ENCODE measurements at places on chromosomes 16 and 17.

DNA sequence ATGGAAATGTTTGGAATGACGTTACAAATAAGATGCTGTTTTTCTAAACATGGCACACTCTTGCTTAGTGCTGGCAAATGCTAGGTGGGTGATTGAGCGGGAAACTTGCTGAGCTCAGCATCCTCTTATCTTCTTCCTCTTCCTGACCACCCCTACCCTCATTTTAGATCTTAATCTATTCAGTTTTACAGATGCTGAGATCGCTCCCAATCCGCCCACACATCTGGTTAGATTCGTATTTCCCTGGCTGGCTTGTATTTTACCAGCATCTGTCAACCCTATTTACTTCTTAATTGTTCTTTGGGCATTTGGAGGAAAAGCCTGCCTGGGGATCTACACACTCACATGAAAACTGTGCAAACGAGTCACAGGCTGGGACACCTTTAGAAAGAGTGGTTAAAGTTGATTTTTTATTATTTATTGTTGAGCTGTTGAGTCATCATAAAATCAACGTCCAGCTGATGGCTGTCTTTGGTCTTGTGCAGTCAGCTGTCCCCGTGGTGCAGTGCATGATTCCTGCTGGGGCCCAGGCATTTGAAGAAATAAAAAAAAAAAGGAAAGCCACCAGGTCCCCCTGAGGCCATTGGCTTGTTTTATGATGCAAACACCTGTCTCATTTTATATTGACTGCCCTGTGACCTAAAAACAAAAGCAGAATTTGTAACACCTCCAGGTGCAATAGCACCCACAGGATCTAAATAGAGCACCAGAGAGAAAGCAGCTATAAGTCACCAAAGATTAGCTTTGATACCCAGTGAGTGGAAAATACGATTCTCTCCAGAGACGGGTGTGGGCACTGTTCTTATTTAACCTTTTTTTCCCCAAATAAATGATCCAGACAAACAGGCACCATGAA lies 258.6 kb downstream of the HS3ST3B1 start:
- no peak for DNase-seq

- DNase-seq = no peak
These were observed 86.5 kb downstream of the ENGASE start for GRCh38 chr17:79160980-79161636.

GRCh38 chr16:62539657-62540056 lies 503.4 kb upstream of the CDH8 start:
- DNase-seq = no peak

DNA sequence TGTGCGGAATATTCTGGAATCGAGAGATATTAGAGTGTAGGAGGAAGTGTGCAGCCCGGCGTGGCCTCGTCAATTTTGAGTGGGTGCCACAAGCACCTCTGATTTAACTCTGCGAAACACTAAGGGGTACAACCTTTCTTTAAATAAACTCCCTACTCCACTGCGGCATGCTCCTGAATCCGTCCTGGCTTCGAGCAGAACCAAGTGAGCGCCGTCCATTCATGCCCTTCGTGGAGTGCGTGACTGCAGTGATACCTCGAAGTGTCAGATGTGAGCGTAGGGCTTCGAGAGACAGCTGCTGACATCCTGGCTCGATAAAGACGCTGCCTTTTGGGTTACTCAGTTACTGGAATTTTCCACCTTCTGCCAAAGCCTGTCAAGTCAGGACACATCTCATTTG lies 128.8 kb downstream of the FOXL1 start:
- no peak for DNase-seq

- DNase-seq = no peak
These were observed 20.2 kb downstream of the HIGD1B start for GRCh38 chr17:44867841-44868240.

DNA sequence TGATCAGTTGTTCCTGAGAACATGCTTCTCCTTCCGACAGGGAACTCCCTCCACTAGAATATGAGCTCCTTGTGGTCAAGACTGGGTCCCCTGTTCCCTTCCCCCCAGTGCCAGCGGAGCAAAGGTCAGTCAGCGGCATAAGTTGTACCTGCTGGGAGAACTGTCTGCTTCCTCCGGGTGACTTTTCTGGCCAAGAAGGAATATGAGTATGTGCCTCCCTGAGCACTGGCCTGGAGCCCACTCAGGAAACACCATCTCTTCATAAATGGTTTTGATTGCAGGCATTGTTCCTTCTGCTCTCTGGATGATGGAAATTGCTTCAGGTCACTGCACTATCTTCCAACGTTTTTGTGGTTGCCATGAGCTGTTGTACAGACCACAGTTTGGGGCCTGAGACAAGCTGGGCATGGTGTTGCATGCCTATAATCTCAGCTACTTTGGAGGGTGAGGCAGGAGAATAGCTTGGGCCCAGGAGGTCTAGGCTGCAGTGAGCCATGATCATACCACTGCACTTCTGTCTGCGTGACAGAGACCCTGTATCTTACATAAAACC lies 2.9 kb upstream of the P4HB start:
- no peak for DNase-seq

DNA sequence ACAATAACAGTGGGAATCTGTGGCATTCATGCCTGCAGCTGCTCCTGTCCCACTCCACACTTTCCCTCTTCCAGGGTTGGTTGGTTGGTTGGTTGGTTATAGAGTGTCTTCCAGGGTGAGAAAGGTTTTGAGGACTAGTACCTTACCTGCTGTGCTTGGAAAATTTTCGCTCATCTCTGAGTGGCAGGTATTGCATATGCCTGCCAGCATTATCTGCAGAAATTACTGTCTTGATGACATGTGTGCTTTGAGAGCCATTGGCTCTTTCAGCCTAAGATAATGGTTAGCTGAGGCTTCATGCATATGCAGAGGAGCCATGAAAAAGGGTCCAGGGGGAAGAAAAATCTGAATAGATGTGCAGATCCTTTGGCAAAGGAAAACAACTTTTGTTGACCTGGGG lies 131.8 kb downstream of the BCAS3 start:
- DNase-seq = no peak

DNA sequence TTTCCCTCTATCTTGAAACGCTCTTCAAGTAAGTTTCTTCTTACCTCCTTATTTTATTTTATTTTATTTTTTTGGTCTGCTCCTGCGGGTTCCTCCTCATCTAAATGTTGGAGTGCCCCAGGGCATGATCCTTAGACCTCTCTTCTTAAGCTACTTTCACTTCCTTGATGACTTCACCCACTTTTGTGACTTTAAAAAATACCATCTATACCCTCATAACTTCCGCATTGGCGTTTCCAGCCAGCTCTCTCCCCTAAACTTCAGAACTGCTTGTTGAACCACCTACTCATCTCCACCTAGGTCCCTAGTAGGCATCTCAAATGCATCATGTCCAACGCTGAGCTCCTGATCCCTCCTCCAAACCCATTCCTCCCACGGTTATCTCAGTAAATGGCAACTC lies 51.4 kb upstream of the NFAT5 start:
- DNase-seq = no peak

DNA sequence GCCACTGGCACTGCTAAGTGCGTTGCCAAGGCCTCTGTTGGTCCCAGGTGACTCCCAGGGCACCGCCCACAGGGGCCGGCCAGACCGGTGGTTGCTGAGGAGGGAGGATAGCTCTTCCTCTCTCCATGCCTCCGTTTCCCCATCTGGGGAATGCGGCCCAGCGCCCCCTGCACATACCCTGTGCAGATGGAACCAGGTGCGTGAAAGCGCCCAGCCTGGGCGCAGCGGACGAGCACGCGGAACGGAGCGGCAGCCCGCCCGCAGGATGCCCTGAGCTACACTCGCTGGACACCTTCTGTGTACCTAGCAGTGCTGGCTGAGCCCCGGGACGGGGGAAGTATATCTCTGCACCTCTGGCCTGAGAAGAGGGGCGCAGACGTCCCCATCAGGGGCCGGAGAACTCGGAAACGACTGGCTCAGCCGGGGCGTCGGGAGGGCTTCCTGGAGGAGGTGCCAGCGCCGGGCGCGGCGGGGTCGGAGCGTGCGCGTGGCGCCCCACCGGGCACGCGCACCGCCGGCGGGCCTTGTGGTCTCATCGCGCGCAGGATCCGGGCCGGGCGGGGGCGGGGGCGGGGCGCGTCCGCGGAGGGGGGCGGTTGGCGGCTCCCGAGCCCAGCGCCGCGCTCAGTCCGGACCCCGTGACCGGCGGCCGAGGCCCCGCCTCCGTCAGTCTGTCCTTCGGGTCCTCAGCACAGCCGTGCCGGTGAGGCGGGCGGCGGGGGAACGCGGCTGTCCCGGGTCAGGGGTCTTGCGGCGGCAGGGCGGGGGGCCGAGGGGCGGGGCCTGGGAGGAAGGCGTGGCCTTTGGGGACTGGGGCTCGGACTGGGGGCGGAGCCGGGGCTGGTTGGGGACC lies at the start of the genes CCDC78 and HAGHL:
CCDC78 (minus strand) TSS at position 6 of the 853 bp plus-strand sequence. CDS start 76 bp downstream, outside the sequence.
HAGHL (plus strand) TSS at position 669 of the 853 bp plus-strand sequence. CDS start 404 bp downstream, outside the sequence.
- DNase-seq = peak; percentile 45

GRCh38 chr16:79294568-79294967 lies 306.0 kb downstream of the MAF start:
- DNase-seq = no peak

DNA sequence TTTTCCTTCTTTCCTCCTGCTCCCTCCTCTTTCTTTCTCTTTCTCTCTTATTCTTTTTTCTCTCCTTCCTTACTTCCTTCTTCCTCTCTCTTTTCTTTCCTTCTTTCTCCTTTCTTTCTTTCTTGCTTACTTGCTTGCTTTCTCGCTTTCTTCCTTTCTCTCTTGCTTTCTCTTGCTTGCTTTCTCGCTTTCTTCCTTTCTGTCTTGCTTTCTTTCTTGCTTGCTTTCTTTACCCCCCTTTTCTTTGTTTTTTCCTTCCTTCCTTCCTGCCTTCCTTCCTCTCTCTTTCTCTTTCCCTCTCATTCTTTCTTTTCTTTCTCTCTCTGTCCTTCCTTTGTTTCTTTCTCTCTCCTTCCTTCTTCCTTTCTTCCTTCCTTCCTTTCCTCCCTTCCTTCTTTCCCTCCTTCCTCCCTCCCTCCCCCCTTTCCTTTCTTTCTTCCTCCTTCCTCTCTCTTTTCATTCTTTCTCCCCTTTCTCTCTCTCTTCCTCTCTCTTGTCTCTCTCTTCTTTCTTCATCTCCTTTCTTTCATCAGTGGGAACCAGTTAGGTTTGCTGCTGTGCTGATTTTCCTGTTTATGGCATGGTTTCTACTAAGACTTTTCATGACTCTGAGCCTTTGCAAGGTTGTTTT lies 142.9 kb upstream of the CACNG3 start:
- no peak for DNase-seq

DNA sequence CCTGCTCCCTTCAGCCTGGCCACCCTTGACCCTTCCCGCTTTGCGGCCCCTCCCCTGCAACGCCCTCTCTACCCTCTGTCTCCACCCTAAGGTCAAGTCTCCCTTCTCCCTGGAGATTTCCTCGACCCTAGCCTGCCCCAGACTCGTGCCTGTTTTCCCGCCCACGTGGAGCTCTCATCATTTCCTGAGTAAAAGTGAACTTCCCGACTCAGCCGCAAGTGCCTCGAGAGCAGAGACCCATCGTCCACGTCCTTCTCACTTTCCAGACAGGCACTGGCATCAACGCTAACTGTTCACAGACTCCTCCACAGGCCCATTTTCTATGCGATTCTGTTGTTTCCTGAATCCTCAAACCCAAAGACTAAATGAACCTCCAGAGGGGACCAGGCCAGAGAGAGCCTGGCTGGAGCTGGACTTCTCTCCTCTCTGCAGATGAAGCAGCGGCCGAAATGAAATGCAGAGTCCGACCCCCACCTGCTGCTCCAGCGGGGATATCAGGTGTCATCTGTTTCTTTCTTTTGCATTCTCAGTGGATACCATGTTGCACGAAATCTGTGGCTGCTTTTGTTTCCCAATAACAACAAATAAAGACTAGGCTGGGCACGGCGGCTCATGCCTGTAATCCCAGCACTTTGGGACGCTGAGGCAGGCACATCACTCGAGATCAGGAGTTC lies 52.5 kb downstream of the RTN4RL1 start:
- DNase-seq = no peak

- no peak for DNase-seq
These were observed 8.4 kb downstream of the HSDL1 start for GRCh38 chr16:84136331-84137125.

GRCh38 chr16:50367777-50368409 lies 895 bp downstream of the BRD7 start:
- no peak for DNase-seq

DNA sequence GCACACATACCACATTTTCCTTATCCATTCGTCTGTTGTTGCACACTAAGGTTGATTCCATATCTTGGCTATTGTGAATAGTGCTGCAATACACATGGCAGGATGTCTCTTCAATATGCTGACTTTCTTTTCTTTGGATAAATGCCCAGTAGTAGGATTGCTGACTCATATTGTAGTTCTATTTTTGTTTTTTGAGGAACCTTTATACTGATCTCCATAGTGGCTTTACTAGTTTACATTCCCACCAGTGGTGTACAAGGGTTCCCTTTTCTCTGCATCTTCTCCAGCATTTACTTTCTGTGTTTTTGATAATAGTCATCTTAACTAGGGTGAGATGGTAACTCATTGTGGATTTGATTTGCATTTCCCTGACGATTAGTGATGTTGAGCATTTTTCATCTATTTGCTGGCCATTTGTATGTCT lies 118.1 kb downstream of the STXBP4 start:
- no peak for DNase-seq

DNA sequence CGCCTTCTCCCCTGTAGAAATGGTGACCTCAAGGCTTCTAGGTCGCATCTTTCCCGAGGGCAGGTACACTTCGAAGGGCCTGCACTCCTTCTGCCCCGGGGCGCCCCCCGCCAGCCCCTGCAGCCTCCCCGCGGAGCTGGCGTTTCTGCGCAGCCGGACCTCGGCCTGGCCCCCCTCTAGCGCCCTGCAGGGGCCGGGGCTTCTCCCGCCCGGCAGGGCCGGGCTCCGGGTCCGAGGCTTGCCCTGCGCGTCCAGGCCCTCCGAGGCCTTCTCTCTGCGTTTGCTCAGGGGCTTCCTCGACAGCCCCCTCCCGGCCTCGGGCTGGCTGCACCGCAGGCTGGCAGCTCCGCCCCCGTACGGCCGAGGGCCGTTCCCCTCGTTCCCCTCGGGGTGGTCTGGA lies 2.1 kb downstream of the MEFV start:
- DNase-seq = no peak

DNA sequence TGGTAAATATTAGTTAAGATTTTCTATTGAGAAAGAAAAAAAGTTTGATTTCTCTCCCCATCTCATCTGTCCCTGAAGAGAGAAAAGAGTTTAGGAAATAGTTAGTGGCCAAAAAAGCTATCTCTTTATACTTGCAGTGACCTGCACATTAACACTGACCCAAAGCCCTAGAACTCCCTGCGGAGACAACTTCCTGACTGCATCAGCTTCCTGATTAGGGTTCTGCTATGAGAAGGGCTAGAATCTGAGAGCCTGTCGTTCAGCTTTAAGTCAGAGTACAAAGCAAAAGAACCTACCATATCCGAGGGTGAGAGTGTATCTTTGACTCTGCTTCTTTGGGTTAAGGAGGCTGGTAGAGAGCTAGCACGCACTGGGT lies 24.7 kb downstream of the LIMD2 start:
- no peak for DNase-seq

Measured in CD4-positive, alpha-beta T cell (primary cell).